ENCODE measurements at places on chromosomes 6 and 20. TPM values are rescaled to one million over a fixed set of nuclear protein-coding genes. Genes with fewer than 3 reads are reported as not detected.

Gene C6orf132
- 1.5 TPM for total RNA-seq

Gene MLN
- not detected for total RNA-seq

Gene NTSR1
- not detected for total RNA-seq

Gene MYCT1
- 0.48 TPM for total RNA-seq

Gene CD24
- 6.5 TPM for total RNA-seq

Gene CST2
- total RNA-seq, result not detected

Gene HDGFL1
- total RNA-seq, result not detected

Gene VSTM2L
- total RNA-seq, result 6.1 TPM

Gene SEC63
- total RNA-seq, result 11.5 TPM

Gene HAO1
- total RNA-seq, result not detected

Gene RIN2
- total RNA-seq, result 25.9 TPM

Gene KCNK5
- not detected for total RNA-seq

Gene CPNE5
- total RNA-seq, result not detected

Gene ZBTB12
- total RNA-seq, result 2.0 TPM

Gene FAM83B
- total RNA-seq, result 0.91 TPM

Gene GGTLC1
- total RNA-seq, result not detected

Gene SLC12A5
- not detected for total RNA-seq

Gene MPIG6B
- not detected for total RNA-seq

Gene PACRG
- not detected for total RNA-seq

Gene TREML2
- total RNA-seq, result not detected

Gene TFAP2C
- total RNA-seq, result not detected

Gene TRERF1
- 11.9 TPM for total RNA-seq

Gene CLVS2
- not detected for total RNA-seq

Gene PGC
- not detected for total RNA-seq

Gene LY6G6C
- total RNA-seq, result not detected

Gene LRRN4
- total RNA-seq, result 0.26 TPM

Gene SLPI
- 4.9 TPM for total RNA-seq

Gene FAM110A
- total RNA-seq, result 4.7 TPM

Gene GPX5
- not detected for total RNA-seq

Gene ENPP1
- 3.6 TPM for total RNA-seq

Gene PRICKLE4
- 1.6 TPM for total RNA-seq

Gene RIPPLY2
- total RNA-seq, result not detected

All from epithelial cell of alveolus of lung (primary cell).